ENCODE measurements at places on chromosomes 3 and 15. TPM values are rescaled to one million over a fixed set of nuclear protein-coding genes. Genes with fewer than 3 reads are reported as not detected.

Gene MEIS2
- 50.3 TPM for total RNA-seq

DNA sequence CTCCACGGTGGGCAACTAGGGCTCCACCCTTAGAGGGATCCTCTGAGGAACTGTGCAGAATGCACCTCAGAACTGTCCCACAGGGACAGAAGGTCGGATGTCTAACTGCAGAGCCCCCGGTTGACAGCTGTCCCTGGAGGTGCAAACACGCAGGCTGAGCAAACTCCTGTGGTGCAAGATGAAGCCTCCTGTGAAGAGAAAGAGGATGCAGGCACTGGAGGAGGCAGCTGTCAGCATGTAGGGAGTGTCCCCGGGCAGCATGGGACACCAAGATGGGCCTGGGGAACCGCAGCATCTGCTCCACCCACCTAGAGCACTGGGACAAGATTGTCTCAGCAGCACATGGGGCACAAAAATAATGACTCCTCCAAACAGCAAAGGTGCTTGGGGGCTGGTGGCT lies 258.9 kb downstream of the ABHD5 start:
- no peak overlapping the region for H3K27ac ChIP-seq
- H3K36me3 ChIP-seq, result no peaks in the 10 kb centered on the region
- DNase-seq, result no peak
- no peaks in the 10 kb centered on the region for H3K4me1 ChIP-seq
- H3K27me3 ChIP-seq, result peaks cover 12% of the 10 kb centered on the region

Gene CPB1
- not detected for total RNA-seq

Gene PLSCR5
- not detected for total RNA-seq

All from IMR-90 (cell line).